ENCODE measurements at places on chromosomes 3 and 15. TPM values are rescaled to one million over a fixed set of nuclear protein-coding genes. Genes with fewer than 3 reads are reported as not detected.

Gene PRR20G
- not detected for total RNA-seq

Gene LPP
- total RNA-seq, result 47.8 TPM

Gene TF
- not detected for total RNA-seq

Gene PPP2R3A
- 21.0 TPM for total RNA-seq

Gene AGBL1
- total RNA-seq, result not detected

Gene LTF
- total RNA-seq, result not detected

Gene LEKR1
- total RNA-seq, result 0.32 TPM

Gene ZNF620
- 0.32 TPM for total RNA-seq

Gene NR2F2
- total RNA-seq, result 5.9 TPM

Gene NEO1
- 13.6 TPM for total RNA-seq

Gene MYEF2
- total RNA-seq, result 1.7 TPM

Gene SUCNR1
- total RNA-seq, result under 0.01 TPM

Gene BCL2A1
- not detected for total RNA-seq

Gene NEDD4
- 21.8 TPM for total RNA-seq

Gene PLA2G4E
- total RNA-seq, result not detected

Gene KIAA1143
- 25.0 TPM for total RNA-seq

Gene GOLGA6L4
- total RNA-seq, result 1.3 TPM

Gene SLC9A9
- total RNA-seq, result 3.8 TPM

Gene CLDN16
- total RNA-seq, result 0.11 TPM

Gene ZNF662
- 1.4 TPM for total RNA-seq

Gene CSPG5
- not detected for total RNA-seq

Gene GPR62
- total RNA-seq, result not detected

Gene FGF7
- total RNA-seq, result 351 TPM

Gene ANKRD63
- not detected for total RNA-seq

Gene EFCAB12
- total RNA-seq, result not detected

Gene IL1RAP
- total RNA-seq, result 32.3 TPM

Gene SLC2A2
- total RNA-seq, result not detected

Gene MBD4
- 27.2 TPM for total RNA-seq

Gene GUCA1C
- total RNA-seq, result not detected

Gene ZMAT3
- total RNA-seq, result 23.6 TPM

Gene LRRIQ4
- not detected for total RNA-seq

Gene CLSTN2
- total RNA-seq, result not detected

Gene LRTM1
- total RNA-seq, result not detected

Gene ROPN1
- total RNA-seq, result not detected

Gene LRRC31
- not detected for total RNA-seq

Gene FANCD2
- 6.1 TPM for total RNA-seq

Gene ISL2
- 2.8 TPM for total RNA-seq

Gene CRABP1
- total RNA-seq, result not detected

Gene CYP11A1
- total RNA-seq, result 0.25 TPM
